ENCODE measurements at places on chromosomes 7 and 10.

- no peaks in the 10 kb centered on the region for H3K36me3 ChIP-seq
- peaks cover 44% of the 10 kb centered on the region for H3K4me1 ChIP-seq
- no peak overlapping the region for H3K27ac ChIP-seq
- DNase-seq: no peak
- no peak overlapping the region for H3K4me3 ChIP-seq
Measured at GRCh38 chr10:44970812-44971395, 7.7 kb downstream of the DEPP1 start.

- H3K27me3 ChIP-seq: no peaks in the 10 kb centered on the region
- H3K27ac ChIP-seq: no peak overlapping the region
- H3K4me1 ChIP-seq: peaks cover 84% of the 10 kb centered on the region
- no peak overlapping the region for H3K4me3 ChIP-seq
- H3K36me3 ChIP-seq: peaks cover 2% of the 10 kb centered on the region
- no peak for DNase-seq
Measured at GRCh38 chr10:132546567-132547420, 9.2 kb downstream of the INPP5A start.

DNA sequence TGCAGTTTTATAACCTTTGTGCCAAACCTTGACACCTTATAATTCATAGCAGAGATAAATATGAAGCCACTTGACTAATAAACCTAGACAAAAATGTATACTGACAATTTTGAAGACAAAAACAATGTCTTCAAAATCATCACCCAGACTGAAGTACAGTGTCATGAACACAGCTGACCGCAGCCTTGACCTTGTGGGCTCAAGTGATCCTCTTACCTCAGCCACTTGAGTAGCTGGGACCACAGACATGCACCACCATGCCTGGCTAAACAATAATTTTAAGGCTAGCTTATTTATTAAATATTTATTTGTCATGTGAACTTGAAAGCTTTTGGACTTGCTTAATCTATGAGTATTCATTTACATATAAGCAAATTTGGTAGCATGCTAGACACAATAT lies 24.3 kb downstream of the IL6 start:
- no peak overlapping the region for H3K27ac ChIP-seq
- peaks cover 23% of the 10 kb centered on the region for H3K27me3 ChIP-seq
- DNase-seq: no peak
- H3K36me3 ChIP-seq: no peaks in the 10 kb centered on the region

GRCh38 chr7:94621120-94621519 lies 34.8 kb downstream of the SGCE start:
- DNase-seq: no peak
- peaks cover 4% of the 10 kb centered on the region for H3K27me3 ChIP-seq
- H3K4me3 ChIP-seq: no peak overlapping the region

DNA sequence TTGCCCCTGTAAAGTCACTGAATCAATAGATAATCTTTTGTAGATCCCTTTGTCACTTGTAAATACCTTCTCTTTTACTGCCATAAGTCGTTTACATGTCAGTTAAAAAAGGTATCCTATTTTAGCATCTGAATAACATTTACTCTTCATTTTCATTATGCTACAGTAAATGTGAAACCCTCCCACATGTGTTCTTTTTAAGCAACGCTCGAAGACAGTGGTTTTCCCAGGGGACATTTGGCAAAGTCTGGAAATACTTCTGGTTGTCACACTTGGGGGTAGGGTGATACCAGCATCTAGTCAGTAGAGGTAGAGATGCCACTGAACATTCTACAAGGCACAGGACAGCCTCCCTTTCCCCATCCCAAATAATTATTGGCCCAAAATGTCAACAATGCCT lies 23.7 kb downstream of the ATAD1 start:
- no peak for DNase-seq
- H3K36me3 ChIP-seq: peaks cover 88% of the 10 kb centered on the region
- H3K4me3 ChIP-seq: no peak overlapping the region
- H3K27me3 ChIP-seq: no peaks in the 10 kb centered on the region
- H3K4me1 ChIP-seq: peaks cover 58% of the 10 kb centered on the region

GRCh38 chr10:126661356-126661755 lies 9.1 kb downstream of the C10orf90 start:
- peaks cover 2% of the 10 kb centered on the region for H3K4me1 ChIP-seq
- DNase-seq: no peak
- peaks cover 8% of the 10 kb centered on the region for H3K27me3 ChIP-seq
- H3K27ac ChIP-seq: no peak overlapping the region
- no peak overlapping the region for H3K4me3 ChIP-seq
- H3K36me3 ChIP-seq: no peaks in the 10 kb centered on the region

- H3K27ac ChIP-seq: no peak overlapping the region
- DNase-seq: no peak
- H3K4me3 ChIP-seq: no peak overlapping the region
- H3K4me1 ChIP-seq: no peaks in the 10 kb centered on the region
- H3K36me3 ChIP-seq: no peaks in the 10 kb centered on the region
Measured at GRCh38 chr10:65470986-65471385, 1454.8 kb upstream of the LRRTM3 start.

- H3K4me3 ChIP-seq: no peak overlapping the region
- H3K4me1 ChIP-seq: peaks cover 15% of the 10 kb centered on the region
- no peak overlapping the region for H3K27ac ChIP-seq
- H3K36me3 ChIP-seq: no peaks in the 10 kb centered on the region
Measured at GRCh38 chr10:110002801-110003523, 4.8 kb upstream of the ADD3 start.

DNA sequence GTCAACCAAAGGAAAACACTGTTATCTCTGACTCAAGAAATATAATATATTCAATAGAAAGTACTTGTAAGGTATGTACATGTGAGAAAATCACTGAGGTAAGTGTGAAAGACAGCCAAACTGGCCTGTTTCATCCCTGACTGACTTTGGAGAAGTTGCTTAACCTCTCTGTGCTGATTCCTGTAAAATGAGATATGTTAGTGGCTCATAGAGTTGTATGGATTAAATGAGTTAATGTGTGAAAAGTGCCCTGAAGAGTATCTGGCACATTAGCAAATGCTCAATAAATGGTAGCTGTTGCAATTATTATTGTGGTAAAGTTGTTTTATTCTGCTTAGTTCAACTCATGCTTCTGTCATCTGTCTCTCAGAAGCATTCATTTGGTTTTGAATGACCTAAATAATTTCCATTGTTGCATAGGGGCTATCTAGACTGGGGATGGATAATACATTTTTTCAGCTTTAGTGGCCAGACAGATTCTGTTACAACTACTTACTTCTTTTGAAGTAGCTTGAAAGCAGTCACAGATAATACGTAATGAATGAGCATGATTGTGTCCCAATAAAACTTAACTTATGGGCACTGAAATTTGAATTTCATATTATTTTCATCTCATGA lies 84.3 kb downstream of the SKAP2 start:
- H3K27me3 ChIP-seq: no peaks in the 10 kb centered on the region
- no peak for DNase-seq
- no peak overlapping the region for H3K27ac ChIP-seq
- H3K4me1 ChIP-seq: no peaks in the 10 kb centered on the region

- DNase-seq: no peak
- no peaks in the 10 kb centered on the region for H3K27me3 ChIP-seq
Measured at GRCh38 chr10:72308320-72308987, 34.7 kb downstream of the DDIT4 start.
